ENCODE measurements at places on chromosomes 4 and X.

- peak; percentile 42 for DNase-seq
Measured at GRCh38 chrX:13369256-13370030, 49.6 kb upstream of the ATXN3L start.

- DNase-seq: no peak
Measured at GRCh38 chrX:66023385-66024091, 16.3 kb downstream of the VSIG4 start.

- DNase-seq: no peak
Measured at GRCh38 chr4:104472766-104473165, 21.9 kb downstream of the CXXC4 start.

DNA sequence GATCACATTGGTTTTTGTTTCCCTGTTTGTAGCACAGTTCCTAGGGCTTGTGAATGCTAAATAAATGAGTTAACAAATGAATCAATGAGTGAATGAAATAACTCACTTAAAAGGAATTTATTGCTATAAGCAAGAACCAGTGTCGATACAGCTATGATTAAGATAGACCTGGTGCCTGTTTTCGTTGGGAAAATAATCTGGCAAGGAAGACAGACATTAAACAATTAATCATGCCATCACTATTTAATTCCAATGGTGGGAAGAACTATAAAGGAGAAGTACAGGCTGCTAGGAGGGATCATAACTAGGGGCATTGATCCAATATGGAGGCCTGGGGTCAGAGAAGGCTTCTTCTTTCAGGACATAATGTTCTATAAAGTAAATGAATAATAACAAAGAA is 4.5 kb upstream of the CBR4 start:
- no peak for DNase-seq

GRCh38 chrX:155052738-155053498 is 18.0 kb downstream of the CMC4 start:
- DNase-seq: no peak

- DNase-seq: no peak
Measured at GRCh38 chrX:154908821-154909220, 22.7 kb downstream of the F8A1 start.

GRCh38 chr4:102586644-102587021 is 85.5 kb downstream of the NFKB1 start:
- DNase-seq: no peak

DNA sequence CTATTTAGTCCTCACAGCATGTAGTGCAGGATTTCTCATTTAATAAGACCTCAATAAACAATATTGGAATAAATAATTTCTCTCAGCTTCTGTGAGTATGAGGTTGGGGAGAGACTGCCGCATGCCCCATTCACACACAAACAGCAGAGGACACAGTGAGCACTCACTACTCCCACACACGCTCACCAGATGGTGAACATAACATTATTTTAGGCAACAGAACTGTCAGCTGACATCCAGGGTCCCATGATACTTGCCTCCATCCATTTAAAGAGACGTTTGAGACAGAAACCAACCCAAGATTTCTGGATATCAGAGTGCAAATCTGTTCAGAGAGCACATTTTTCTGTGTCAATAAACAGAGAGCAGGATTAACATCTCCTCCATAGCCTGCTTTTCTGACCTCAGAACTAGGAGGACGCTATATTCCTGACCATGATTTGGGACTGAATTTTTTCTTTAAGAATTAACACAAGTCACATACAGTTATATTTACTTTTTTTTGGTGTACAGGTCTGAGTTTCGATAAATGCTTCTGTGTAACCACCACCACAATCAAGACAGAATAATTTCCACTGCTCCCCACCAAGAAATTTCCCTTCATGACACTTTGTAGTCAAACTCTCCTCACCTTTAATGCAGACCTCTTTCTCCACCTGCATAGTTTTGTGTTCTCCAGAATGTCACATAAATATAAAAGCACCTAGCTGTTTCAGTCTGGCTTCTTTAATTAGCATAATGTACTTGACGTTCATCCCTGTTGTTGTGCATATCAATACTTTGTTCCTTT is 16.7 kb downstream of the GPRIN3 start:
- DNase-seq: no peak

DNA sequence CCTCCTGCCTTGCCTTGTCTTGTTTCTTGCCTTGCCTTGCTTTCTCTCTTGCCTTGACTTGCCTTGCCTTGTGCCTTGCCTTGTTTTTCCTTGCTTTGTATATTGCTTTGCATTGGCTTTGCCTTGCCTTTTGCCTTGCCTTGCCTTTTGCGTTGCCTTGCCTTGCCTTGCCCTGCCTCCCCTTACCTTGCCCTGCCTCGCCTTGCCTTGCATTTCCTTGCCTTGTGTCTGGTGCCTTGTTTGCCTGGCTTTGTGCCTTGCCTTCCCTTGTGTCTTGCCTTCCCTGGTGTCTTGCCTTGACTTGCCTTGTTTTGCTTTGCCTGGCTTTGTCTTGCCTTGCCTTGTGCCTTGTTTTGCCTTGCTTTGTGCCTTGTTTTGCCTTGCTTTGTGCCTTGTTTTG is 89.7 kb downstream of the TAB3 start:
- no peak for DNase-seq

- DNase-seq: no peak
Measured at GRCh38 chr4:147940171-147940570, 208.3 kb downstream of the ARHGAP10 start.

All from NCI-H774 (cell line).